ENCODE measurements at places on chromosomes 6 and 20.
A peak's percentile ranks its signal among the peaks of the same experiment; 100 is the strongest.

GRCh38 chr6:141641951-141642350 lies 490.8 kb upstream of the GJE1 start:
- DNase-seq, result no peak

DNA sequence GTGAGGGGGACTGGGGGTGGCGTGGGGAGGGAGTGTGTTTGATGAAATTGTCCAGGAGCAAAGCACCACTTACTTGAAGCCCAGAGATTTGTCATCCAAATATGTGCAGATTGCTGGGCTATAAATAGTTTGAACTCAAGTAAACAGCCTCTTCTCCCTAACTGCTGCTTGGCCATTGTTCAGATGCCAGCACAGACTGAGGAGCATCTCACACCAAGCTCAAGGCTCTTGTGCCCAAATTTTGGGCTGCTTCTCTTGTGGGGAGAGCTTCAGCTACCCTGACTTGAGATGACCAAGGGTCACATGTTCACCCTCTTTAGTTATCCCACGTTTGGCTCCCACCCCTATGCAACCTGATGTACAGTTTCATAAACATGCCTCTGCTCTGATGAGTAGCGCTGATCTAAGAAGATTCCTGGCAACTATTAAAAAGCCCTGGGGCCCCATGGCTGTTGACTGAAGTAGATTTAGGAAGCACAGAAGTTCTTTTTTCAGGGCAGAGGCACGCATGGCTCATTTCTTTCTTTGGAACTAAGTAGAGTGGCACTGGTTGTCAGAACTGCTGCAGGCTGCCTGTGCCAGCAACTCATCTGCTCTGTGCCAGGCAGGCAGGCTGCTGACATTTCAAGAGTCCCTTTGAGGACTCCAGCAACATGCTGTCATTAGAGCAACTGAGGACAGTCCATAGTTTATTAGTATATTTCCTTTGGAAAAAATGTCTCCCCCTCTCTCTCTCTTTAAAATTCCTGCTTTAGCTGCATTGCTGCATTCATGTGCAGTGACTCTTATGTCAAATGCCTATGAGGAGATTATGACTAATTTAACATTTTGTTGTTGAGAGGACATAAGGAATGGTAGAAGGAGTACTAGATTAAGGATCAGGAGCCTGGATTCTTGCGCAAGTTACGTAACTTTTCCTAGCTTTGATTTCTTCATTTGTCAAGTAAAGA lies 9.6 kb upstream of the PKIG start:
- peak; percentile 85 for DNase-seq

DNA sequence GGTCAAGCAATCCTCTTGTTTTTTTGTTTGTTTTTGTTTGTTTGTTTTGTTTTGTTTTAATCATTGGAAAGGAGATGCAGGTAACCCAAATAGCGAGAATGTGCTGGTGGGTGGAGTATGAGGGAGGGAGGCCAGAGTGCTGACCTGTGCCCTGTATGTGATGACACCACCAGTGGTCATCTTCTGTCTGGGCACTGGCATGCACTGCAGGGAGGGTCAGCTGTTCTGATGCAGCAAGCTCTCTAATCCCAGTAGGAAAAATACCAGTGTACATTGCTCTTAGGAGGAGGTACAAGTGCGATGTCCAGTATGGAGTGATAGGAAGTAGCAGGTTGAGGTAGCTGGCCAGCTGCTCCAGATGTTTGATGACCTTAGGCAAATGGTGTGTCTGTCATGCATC lies 2.9 kb upstream of the CST1 start:
- no peak for DNase-seq

DNA sequence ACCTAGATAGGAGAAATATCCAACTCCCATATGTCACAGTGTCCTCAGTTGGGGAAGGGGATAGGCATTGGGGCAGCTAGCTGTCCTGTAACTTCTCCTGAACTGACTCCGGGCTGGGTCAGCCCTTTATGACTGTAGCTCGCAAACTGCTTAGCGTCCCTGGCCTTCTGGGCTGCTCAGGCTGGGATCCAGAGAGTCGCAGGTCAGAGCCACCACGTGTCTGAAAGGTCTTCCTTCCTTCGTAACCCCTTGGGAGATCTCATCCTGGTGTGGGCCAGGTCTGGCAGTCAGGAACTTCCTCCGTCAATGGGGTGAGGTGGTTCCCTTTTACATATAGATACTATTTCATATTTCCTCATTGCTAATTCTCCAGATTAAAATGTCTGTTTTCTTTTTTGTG lies 28.8 kb upstream of the HINT3 start:
- no peak for DNase-seq

DNA sequence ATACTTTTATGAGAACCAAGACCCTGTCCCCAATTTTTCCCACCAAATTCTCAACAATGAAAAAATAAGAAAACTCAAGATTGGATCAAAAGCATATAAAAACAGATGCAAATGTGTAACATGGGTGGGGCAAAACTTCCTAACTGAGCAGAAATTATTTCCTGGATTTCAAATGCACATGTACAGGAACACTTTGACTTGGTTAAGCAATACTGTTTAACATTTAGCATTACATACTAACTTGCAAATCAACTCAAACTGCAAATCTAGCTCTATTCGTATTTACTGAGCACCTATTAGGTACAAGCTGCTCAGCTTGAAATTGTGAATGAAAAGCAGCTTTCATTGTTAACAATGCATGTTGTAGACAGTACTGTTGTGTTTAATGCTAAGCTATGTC lies 40.2 kb downstream of the BMP5 start:
- no peak for DNase-seq

- no peak for DNase-seq
These were observed 56.7 kb downstream of the SLC22A1 start for GRCh38 chr6:160178271-160178670.

DNA sequence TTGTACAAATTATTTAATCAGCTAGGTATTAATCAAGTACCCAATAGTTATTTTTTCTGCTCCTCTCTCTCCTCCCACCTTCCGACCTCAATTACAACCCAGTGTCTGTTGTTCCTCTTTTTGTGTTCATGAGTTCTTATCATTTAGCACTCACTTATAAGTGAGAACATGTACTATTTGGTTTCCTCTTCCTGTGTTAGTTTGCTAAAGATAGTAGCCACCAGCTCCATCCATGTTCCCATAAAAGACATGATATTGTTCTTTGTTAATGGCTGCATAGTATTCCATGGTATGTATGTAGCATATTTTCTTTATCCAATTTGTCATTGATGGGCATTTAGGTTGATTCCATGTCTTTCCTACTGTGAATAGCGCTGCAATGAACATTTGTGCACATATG lies 652.8 kb upstream of the CITED2 start:
- DNase-seq, result no peak

- DNase-seq, result peak; percentile 6
These were observed 24.4 kb downstream of the ARG1 start for GRCh38 chr6:131597446-131597845.

GRCh38 chr6:22363714-22364239 lies 66.9 kb upstream of the PRL start:
- DNase-seq, result no peak

DNA sequence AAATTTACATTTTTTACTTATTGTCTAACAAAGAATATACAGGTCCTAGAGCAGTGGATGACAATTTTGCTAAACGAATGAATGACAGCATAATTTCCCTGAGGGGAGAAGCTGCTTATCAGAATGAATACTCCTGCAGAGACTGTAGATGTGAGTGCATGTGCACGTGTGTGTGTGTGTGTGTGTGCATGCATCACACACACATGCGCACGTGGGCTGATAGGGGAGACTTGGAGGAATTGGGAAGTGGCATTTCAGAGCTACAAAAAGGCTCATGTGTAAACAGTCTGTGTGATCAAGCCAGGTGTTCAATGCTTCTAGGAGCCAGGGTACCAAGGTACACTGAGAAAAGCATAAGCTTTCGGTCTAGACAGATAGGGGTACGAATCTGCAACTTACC lies 93.5 kb upstream of the SASH1 start:
- no peak for DNase-seq

DNA sequence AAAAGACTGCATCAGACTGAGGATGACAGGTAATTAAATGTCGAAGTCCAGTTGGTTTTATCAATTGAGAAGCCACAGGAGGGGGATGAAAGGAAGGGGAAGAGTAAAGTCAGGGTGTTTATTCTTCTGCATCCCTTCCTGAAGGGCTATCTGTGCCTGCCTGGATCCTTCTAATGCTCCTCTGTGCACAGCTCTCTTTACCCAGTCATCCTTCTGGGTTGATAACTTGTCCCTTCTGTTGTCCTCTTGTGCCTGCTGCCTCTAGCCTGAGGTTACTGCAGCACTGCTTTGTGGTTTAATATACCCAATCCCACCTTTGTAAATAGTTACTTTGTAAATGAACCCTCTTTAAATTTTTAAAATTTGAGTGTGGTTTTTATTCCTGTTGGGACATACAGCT lies 1127.3 kb downstream of the EPHA7 start:
- DNase-seq, result no peak

DNA sequence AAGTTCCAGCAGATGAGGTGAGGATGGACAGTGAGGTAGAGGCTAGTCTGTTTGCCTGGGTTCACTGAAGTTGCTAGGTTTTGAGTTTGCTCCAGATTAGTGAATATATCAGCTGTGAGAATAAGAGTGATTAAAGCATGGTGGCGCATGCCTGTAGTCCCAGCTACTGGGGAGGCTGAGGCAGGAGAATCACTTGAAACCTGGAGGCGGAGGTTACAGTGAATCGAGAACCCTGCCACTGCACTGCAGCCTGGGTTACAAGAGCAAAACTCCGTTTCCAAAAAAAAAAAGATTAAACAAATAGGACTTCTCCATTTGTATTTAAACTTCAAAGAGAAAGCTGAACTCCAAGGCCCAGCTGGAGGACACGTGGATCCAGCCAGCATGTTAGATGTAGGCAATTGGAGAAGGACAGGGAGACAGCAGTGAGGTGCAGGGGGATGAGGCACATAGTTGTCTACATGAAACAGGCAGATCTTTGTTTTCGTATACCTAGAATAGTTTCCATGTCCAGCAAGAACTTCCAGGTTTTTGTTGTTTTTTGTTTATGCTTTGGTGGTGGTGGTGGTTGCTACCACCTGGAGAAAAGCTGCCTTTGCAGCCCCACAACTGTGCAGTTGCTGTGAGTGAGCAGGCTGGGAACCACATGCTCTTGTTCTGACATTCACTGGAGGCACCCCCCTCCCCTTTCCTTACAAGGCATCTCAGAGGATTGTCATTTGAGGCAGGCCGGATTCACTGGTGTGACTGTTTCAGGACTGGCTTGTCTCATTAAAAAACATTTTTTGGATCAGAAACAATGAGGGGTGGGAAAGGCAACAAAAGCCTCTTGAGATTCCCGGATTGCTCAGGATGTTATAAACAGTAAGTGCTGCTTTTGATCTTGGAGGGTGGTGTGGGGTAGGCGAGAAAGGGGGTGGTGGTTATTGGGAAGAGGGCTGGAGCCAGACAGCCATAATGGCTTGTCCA lies 72.3 kb downstream of the JARID2 start:
- DNase-seq, result no peak

GRCh38 chr6:151847064-151847463 lies 39.6 kb downstream of the ESR1 start:
- peak; percentile 66 for DNase-seq

DNA sequence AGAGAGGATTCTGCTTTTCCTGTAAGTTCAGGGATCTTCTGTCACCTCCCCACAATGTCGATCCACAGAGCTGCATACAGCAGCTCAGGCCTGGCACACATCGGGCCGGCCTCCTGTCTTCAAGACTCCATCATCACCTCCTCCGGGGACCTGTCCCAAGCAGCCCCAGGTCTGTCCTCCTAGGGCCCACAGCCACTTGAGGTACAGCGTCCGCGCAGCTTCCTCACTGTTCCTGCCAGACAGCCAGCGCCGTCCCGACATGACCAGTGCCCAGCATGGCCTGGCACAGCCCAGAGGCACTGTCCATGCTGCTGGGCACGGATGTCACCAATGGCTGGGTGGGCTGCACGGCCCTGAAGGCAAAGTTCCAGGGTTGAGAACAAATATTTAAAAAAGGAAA lies 101.6 kb downstream of the DLL1 start:
- DNase-seq, result no peak

DNA sequence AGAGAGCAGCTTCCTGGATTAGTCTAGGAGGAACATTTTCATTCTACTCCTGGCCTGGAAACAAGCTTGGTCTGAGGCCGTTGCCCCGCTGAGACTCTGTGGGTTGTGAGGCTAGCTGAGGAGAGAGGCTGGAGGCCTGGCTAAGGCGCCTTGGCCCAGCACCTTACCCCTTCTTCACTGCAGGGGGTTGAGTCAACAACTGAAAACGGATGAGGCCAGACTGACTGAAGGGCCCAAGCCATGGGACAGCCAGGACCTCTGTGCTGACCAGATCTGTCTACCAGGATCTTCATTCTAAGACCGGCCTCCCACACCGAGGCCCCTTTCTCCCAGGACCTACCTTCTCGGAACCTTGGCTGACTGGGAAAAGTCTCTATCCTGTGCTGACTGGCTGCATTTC lies 3.5 kb upstream of the AVP start:
- no peak for DNase-seq

GRCh38 chr6:161543684-161544309 lies 269.9 kb upstream of the AGPAT4 start:
- no peak for DNase-seq

DNA sequence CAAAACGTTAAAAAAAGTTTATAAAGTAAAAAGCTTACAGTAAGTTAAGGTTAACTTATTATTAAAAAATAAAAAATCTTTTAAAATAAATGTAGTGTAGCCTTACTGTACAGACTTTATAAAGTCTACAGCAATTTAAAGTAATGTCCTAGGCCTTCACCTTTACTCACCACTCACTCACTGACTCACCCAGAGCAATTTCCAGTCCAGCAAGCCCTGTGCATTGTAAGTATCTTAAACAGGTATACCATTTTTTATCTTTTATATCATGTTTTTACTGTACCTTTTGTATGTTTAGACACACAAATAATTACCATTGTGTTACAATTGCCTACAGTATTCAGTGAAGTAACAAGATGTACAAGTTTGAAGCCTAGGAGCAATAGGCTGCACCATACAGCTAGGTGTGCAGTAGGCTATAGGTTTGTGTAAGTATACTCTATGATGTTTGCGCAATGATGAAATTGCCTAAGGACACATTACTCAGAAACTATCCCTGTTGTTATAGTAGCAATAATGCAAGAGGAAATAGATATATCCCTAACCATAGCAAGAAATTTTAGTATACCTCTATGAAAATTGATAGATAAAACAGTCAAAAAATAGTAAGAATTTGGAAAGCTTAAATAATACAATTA lies 39.5 kb downstream of the FBXO5 start:
- peak; percentile 91 for DNase-seq

GRCh38 chr20:53847139-53847836 lies 223.1 kb downstream of the BCAS1 start:
- no peak for DNase-seq

DNA sequence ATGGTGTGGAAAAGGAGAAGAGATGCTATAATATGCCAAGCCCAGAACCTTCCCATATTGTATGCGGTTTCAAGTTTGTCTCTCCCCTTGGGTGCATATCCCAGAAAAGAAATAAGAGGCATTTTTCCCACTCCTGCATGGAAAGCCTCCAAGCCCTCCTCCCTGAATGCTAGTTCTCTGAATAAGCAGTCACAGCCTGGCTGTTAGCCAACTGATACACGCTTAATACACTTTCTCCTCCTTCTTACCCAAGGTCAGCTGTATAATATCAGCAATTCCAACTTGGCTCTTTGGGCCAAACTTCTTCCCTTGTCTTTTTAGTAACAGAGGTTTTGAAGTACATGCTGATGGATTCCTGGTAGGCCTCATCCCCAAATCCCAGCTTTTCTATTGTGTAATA lies 440.1 kb downstream of the EPHA7 start:
- no peak for DNase-seq
